ENCODE measurements at places on chromosomes 13 and 19.

GRCh38 chr19:47247308-47247990 is 8.9 kb upstream of the CCDC9 start:
- DNase-seq: peak; percentile 66

GRCh38 chr13:23903906-23904280 is 6.6 kb upstream of the C1QTNF9B start:
- no peak for DNase-seq

DNA sequence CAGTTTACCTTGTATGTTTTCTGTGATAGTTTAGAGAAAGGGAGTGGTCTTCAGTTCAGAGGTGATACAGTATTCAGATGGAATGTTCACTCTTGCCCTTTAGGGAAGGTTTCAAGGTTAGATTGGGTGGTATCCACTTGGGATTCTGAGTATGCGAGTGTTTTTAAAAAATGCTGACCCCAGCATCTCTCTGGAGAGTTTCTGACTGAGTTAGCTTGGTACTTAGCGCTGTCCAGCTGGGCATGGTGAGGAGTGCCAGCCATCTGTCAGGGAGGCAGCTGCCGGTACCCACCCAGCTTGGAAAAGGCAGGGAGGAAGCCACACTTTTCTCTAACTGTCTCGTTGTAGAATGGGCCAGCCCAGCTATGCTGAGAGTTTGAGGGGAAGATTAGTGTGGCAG is 63.3 kb downstream of the ARHGEF7 start:
- no peak for DNase-seq

DNA sequence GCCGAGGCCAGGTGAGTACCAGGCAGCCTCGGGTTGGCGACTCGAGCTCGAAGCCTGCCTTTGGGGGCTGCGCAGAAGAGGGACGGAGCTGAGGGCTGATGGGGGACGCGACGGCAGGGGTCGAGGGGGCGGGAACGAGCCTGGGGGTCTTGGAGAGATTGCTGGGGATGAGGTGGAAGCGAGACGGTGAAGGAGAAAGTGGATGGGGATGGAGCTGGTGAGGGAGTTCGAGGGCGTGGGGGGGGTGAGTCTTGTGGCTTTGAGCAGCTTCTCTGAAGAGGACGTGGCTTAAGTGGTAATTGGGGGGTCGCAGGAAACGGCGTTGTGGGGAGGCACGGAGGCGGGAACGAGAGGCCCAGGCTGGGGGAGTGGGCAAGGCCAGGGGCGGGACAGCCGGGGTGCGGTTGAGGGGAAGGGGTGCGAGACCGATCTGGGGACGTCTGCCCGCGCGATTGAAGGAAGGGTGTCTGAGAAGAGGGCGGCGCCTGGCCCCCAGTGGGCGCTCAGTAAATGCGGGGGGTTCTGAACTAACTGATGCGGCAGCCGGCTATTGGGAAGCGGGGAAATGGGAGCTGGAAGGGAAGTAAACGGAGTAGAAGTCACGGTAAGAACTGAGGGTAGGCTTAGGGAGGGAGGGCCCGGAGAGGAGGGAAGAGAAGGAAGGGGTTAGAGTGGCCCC is 426 bp downstream of the MYO9B start:
- DNase-seq: no peak

- no peak for DNase-seq
These were observed 19.9 kb downstream of the LRCH1 start for GRCh38 chr13:46572752-46573431.

- DNase-seq: no peak
These were observed 78.9 kb downstream of the TEX26 start for GRCh38 chr13:31011193-31011860.

DNA sequence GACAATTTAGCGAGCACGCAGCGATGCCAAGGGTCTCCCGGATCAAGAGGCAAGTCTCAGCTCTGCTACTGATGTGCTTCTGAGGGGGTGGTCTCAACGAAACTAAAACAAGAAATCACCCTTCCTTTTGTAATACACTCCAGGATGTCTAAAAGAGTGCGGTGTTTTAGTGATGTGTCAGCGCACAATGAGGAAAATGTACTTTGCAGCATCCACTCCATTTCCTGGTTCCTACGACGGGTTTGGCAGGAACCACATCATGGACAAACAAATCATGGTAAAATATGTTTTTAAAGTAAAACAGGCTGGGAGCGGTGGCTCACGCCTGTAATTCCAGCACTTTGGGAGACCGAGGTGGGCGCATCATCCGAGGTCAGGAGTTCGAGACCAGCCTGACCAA is 154.0 kb upstream of the TSC22D1 start:
- DNase-seq: no peak

DNA sequence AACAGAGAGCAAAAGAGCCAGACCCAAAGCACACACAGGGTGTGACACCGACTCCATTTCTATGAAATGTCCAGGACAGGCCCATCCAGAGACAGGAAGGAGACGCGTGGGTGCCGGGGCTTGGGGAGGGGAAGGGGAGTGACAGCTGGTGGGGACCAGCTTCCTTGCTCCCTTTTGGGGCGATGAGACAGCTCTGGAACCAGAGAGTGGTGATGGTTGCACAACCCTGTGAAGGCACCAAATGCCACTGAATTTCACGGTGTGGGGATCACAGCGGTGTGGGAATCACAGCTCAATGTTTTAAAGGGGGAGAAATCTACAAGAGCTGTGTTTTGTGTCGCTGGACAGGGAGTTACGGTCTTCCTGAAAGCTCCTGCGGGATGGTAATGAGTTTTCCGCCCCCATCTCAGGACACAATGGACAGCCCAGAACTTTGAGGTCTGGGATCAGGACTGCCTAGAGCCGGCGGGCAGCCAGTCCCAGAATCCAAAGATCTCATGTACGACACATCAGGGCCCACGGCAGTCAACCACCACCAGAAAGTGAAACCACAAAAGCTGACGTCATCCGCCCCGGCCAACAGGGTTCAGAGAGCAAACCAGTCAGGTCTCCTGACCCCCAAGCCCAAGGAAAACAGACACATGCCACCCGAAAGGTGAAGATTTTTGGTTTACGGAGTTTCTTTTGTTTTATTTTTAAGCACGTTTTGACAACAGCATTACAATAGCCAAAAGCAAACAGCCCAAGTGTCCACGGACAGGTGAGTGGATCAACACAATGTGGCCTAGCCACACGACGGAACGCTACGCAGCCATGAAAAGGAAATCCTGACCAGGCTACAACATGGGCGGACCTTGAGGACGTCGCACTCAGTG is 7.3 kb downstream of the SGTA start:
- no peak for DNase-seq

GRCh38 chr19:41431426-41432386 is 4.5 kb upstream of the B3GNT8 start:
- no peak for DNase-seq

DNA sequence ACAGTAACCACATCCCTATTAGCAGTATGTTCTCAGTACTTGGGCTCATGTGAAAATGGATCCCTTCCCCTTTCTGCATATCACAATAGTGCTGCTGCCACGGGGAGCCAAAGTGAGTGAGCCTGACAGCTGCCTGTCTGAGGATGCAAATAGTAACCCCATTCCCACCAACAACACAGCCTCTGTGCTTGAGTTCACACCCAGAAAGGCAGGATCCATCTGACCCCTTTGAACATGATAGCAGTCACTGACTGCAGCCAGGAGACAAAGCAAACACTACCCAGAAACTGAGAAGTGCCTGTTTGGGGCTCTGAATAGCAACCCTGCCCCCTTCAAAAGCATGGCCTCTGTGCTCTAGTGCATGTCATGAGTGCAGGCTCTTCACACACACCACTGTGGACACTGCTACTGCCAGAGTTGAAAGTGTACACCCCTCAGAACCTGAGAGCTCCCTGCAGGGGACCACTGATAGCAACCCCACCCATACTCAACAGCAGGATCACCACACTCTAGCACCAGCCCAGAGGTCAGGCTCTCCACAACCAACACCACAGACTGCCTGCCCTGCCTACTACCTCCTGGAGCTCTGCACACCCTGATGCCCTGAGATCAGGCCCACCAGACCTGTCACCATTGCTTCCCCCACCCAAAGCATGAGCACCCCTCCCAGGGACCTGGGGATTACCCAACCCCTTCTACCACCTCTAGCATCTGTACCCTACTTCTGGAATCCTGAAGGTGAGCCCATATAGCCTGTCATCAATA is 1563.5 kb upstream of the PRR20A start:
- DNase-seq: no peak

DNA sequence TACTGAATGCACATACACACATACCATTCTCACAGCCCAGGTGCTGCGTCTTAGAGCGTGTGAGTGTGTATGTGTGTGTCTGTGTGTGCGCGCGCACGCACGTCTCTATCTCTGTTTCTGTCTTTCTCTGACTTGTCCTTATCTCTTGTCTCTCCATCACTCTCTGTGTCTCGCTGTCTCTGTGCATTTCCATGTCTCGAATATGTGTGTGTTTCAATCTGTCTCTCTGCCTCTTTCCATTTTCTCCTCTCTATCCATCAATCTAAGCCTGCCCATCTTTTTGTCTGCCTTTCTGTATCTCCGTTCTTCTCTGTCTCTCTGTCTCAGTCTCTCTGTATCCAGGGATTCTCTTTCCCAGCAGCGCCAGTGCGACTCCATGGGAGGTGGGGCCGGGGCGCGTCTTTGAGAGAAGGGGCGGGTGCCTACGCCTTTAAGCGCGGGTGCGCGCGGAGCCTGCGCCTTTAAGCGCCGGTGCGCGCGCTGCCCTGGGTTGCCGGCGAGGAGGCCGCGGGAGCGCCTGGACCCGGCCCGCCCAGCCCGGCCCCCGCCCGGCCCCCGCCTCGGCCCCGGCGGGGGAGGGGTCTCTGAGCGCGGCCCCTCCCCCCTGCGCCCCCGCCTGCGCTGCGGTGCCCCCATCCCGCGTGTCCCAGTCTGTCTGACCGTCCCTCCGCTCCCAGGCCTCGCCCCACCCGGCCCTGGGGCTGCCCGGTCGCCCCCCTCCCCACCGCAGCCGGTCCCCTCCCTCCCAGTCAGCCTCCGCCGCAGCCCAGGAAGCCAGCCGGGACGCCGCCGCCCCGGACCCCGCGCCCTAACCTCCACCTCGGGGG is at the start of gene LRFN3:
TSS of gene LRFN3 (plus strand) at position 464 of the 827 bp plus-strand sequence. CDS start 3,052 bp downstream, outside the sequence.
- peak; percentile 31 for DNase-seq

- DNase-seq: no peak
These were observed 484.2 kb downstream of the ZNF536 start for GRCh38 chr19:30856376-30856775.

All from activated CD4-positive, alpha-beta T cell treated with anti-CD3 and anti-CD28 coated beads, Interleukin-2, amount 50 U/mL, for 24 hours (primary cell).